ENCODE measurements at places on chromosomes 16 and 17.

DNA sequence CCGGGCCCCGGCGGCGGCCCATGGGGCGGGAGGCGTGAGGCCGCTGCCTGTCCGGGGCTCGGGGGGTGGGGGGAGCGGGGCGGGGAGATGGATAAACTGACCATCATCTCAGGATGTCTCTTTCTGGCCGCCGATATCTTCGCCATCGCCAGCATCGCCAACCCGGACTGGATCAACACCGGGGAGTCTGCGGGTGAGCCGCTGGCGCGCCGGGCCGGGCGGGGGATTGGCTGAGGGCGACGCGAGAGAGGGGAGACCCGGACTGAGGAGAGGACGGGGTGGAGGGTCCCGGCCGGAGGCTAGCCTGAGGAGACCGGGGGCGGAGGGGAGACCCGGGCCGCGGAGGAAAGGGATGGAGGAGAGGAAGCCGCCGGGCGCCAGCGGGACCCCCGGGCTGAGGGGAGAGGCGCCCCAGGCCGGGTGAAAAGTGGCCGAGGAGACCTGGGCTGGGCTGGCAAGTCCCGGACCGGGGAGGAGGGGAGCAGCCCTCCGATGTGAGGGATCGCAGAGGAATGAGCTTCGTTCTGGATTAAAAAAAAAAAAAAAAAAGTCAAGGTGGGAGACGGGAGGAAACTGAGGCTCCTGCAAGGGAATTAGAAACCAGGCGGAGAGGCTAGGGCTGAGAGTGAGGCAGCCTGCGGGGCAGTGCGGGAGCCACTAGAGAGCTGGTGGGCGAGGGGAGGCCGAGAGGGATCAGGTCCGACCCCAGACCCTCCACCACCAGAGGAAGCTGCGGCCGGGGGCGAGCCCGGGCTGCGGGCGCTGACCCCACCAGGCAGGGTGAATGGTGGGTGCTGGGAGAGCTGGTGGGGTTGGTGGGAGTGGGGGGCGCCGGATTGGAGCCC is 526 bp downstream of the MOSMO start:
- peak; percentile 65 for DNase-seq

DNA sequence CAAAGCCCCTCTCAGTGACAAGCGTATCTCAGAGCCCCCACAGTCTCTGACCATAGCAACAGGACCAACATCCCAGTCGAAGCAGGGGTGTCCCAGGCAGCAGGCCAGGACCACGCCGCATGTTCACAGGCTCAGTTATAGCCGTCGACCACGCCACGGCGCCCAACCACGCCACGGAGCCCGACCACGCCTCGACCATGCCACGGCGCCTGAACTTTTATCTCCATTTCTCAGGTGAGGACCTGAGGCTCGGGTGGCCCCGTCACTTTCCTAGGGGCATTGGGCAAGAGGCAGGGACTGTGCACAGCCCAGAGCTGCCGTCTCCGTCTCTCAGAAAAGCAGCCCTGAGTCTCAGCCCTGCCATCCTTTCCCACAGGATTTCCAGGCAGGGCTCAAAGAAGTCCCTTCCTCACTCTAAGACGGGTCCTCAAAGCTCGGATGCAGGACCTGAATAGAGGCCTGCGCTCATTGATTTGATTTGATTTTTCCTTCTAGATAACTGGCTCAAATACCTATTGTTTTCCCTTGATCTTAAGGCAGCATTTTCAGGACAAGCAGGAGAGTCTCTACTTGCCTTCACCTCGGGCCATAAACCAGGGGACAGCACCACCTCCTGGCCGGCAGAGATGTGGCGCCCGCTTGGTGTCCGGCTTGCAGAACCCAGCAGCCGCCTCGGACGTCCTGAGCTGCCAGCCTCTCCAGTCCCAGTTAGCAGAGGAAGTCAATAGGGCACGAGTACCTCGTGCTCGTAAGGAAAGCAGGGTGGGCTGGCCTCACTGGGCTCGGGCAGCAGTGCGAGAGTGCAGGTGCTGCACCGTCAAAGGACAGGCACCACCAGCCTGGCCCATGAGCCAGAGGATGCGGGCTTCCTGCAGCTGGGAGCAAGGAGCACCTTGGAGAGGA is 38.8 kb downstream of the C16orf95 start:
- peak; percentile 91 for DNase-seq

DNA sequence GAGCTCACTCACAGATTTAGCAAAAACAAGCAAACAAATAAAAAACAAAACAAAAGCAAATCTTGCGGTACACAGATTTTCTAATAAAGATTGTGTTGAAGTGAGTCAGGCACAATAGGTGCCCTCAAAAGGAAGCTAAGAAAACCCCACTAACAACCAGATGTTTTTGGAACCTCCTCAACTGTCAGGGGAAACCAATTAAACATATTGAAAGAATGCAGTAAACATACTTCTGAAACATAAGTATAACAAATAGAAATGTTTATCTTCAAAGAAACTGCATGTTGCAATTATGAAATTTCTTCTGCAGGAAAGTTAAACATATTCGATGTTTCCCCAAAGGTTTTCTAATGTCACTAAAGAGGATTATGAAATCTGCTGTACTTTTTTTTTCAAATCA is 110.5 kb upstream of the CORO6 start:
- DNase-seq: no peak

GRCh38 chr17:53135969-53136368 is 686.8 kb upstream of the KIF2B start:
- DNase-seq: peak; percentile 51

DNA sequence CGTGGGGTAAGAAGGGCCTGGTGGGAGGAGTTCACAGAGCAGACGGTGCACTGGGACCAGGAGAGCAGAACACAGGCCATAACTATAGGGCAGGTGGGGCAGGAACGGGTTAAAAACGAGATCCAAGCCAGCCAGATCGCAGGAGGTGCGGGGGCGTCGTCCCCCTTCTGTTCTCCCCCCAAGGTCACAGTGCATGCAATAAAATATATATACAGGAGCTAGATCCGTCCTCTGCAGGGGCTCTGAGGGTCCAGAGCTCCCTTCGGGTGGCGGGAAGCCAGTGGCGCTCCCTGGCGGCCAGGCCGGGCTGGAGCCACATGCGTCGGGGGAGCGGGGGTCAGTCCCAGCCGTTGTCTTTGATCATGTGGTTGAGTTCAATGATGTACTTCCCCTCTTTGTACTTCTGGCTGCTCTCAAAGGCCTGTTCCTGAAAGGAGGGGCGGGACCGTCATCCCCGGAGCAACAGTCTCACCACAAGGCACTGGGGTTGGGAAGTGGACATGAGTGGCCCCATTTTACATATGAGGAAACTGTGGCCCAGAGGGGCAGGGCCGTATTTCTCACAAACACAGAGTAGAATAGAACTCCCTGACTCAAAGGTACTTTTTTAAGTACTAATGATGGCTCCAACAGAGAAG is 768 bp upstream of the TBX6 start:
- DNase-seq: peak; percentile 94

DNA sequence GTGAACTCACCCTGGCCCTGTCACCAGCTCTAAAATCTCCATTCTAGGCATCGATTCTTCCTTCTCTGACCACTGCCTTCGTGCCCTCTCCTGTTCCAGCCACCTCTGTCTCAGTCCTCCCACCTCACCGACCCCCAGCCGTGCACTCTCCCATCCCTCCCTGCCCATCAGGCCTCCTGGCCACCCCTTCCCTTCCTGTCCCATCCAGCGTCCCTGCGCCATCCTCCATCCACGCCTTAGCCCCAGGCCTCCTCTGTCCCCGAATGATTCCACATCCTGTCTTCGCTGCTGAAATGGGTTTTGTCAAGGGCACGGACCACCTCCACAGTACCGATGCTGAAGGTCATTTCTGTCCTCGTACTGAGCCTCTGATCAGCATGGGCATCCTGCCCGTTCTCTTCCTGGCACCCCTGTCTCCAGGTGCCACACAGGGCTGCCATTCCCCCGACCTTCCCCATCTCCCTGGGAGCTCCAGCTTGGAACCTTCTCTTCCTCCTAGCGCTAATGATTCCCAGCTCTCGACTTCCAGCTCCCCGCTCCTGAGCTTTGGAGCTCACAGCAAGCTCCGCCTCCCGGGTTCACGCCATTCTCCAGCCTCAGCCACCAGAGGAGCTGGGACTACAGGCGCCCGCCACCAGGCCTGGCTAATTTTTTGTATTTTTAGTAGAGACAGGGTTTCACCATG is 2.6 kb downstream of the TRIM65 start:
- no peak for DNase-seq

- DNase-seq: no peak
Observed at GRCh38 chr16:68147444-68147843, 62.3 kb downstream of the NFATC3 start.

DNA sequence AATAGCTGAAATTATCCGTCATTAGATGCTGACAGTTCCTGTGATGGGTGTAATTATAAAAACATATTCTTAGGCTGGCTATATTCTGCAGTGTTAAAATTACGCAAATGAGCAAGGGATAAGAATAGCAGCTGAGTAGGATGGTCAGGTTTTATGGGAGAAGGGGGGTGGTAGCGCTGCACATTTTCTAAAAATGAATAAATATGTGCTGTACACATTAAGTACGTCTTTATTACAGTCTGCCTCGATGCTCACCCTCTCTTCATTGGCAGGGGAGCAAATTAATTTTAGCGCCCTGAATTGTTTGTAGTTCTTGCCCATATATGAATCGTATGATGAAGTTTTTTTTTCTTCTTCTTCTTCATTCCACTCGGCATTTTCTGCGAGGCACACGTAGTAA is 244.2 kb downstream of the SNX29 start:
- DNase-seq: no peak

DNA sequence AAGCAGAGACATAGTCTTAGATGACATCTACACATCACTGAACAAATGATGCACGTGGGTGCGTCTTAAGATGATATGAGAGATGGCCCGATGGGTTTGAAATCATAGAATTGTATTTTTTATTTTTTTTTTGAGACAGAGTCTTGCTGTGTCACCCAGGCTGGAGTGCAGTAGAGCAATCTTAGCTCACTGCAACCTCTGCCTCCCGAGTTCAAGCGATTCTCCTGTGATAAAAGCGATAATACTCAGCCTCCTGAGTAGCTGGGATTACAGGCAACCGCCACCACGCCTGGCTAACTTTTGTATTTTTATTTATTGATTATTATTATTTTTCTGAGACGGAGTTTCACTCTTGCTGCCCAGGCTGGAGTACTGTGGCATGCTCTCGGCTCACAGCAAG is 5.3 kb downstream of the ST6GALNAC1 start:
- DNase-seq: no peak

GRCh38 chr17:48177816-48178215 is 70.2 kb downstream of the SNX11 start:
- DNase-seq: no peak

- peak; percentile 57 for DNase-seq
Observed at GRCh38 chr16:363110-363765, 7.1 kb downstream of the MRPL28 start.

GRCh38 chr16:56944954-56945839 is 13.3 kb downstream of the HERPUD1 start:
- no peak for DNase-seq

DNA sequence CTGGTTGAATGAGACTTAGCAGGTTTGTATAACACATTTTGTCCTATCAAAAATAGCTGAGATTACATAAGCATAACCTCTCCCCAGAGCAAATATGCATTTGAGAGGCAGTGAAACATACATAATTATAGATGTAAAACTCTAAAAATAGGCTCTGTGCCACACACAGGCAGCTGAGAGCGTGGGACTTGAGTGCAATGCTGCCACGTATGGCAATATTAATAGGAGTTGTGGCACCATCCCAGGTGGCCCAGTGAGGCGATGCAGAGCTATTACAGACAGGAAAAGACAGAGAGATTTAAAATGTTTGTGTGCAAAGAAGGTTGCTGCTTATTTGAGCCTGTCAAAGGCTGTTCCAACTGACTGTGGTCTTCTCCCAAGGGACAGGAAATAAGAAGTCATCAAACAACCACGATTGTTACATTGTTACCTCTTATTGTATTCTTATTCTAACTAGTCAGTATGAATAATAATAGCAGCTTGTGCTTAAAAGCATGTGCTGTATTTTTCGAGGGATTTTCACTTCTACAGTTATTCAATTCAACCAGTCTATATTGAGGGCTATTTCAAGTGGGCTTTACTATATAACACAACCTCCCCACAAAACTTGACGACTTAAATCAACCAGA is 116.5 kb downstream of the SALL1 start:
- no peak for DNase-seq

GRCh38 chr16:17566656-17567450 is 96.1 kb upstream of the XYLT1 start:
- DNase-seq: no peak

GRCh38 chr17:6444571-6445335 is 498 bp downstream of the PIMREG start:
- DNase-seq: no peak

- no peak for DNase-seq
Observed at GRCh38 chr16:79411357-79411756, 189.2 kb downstream of the MAF start.

- DNase-seq: no peak
Observed at GRCh38 chr16:58280846-58281301, 14.0 kb downstream of the PRSS54 start.

DNA sequence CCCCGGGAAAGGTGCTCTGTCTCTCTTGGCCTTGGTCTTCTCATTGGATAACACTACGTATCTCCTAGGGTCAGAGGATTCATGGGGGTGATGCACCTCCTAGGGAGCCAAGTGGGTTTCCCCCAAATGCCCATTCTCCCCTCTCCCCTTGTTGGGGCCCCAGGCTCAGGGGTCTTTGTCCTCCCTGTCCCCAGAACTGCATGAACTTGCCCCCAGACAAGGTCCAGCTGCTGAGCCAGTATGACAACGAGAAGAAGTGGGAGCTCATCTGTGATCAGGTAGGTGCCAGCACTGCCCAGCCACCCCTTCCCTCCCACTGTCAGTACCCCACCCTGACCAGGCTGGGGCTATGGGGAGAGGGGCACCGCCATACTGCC is 8.7 kb downstream of the FMNL1 start:
- DNase-seq: no peak

DNA sequence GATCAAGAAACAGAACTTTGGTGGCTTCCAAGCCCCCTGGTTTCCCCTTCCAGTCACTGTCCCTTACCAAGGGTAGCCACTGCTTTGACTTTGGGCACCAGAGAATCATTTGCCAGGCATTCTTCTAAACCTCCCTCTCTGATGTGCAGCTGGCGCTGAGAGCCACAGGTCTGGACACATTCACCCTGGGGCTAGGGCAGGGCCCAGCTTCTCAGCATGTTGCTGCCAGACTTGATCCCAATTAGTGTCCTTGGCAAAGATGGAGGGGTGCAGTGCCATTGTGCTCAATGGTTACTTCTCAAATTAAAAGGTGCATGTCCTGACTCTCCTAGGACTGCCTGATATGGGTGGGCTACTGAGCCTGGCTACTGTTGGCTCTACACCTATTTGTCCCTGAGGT is 7.6 kb upstream of the SLC47A2 start:
- DNase-seq: no peak

Data from SK-N-SH (cell line).